Endothelial cell (in vitro differentiated cells): ENCODE measurements at places on chromosomes 4 and X. TPM values are rescaled to one million over a fixed set of nuclear protein-coding genes. Genes with fewer than 3 reads are reported as not detected.

GRCh38 chr4:28639747-28640146 lies 1779.1 kb downstream of the STIM2 start:
- DNase-seq: no peak
- no peaks in the 10 kb centered on the region for H3K4me1 ChIP-seq
- H3K27ac ChIP-seq: no peak overlapping the region
- H3K4me3 ChIP-seq: no peak overlapping the region
- H3K36me3 ChIP-seq: no peaks in the 10 kb centered on the region

- no peak overlapping the region for H3K4me3 ChIP-seq
- no peak overlapping the region for H3K27ac ChIP-seq
- DNase-seq: peak; percentile 57
- H3K4me1 ChIP-seq: no peaks in the 10 kb centered on the region
- no peaks in the 10 kb centered on the region for H3K36me3 ChIP-seq
Measured at GRCh38 chrX:23317799-23318724, 16.6 kb upstream of the PTCHD1 start.

DNA sequence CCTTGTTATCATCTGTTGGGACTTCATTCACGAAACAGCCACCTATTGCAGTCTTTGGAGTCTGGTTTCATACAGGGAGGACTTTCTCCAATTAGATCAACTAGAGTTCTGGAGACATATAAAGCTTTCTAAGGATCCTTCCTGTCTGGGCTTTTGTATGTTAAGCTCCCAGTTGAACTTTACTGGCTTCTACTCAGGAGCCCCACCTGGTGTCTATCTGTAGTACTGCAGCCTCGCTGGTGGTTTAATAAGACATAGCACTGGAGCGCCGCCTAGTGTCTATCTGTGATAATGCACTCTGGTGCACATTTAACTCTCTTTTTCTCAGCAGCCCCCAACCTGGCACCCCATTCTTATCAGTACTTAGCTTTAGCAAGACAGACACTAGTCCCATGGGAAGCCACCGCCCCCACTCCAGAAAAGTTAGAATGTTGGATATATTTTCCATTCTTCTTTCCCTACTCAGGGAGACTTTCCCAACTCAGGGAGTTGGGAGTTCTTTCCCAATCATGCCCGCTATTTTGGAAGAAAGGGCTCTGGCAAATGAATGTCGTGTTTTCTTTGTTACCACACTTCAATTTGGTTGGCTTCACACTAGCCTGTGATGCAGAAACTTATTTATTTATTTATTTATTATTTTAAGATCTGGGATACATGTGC lies 36.9 kb upstream of the SYTL4 start:
- peak; percentile 79 for DNase-seq
- H3K27ac ChIP-seq: no peak overlapping the region
- no peaks in the 10 kb centered on the region for H3K4me1 ChIP-seq
- H3K4me3 ChIP-seq: no peak overlapping the region
- H3K27me3 ChIP-seq: peaks cover 1% of the 10 kb centered on the region

DNA sequence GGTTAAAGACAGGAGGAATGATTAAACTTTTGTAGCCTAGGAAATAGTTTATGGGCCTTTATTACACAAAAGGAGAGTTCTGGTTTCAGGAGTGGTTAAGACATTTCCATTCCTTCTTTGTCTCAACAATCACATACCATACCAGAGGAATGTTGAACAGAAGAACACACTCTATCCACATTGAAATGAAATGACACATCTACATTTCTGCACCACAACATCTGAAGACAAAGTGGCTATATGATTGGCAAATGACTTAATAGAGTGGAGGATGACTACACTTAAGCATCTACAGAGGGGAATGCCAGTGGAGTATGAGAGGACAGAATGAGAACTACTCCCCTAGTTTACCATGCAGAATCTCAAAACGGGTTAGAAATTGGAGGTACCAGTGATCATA lies 8.0 kb downstream of the CYP2U1 start:
- no peak for DNase-seq
- no peak overlapping the region for H3K4me3 ChIP-seq
- no peak overlapping the region for H3K27ac ChIP-seq
- no peaks in the 10 kb centered on the region for H3K36me3 ChIP-seq
- no peaks in the 10 kb centered on the region for H3K4me1 ChIP-seq

- no peak overlapping the region for H3K4me3 ChIP-seq
- H3K4me1 ChIP-seq: no peaks in the 10 kb centered on the region
- H3K36me3 ChIP-seq: no peaks in the 10 kb centered on the region
- peaks cover 2% of the 10 kb centered on the region for H3K27me3 ChIP-seq
Measured at GRCh38 chr4:19941434-19941833, 310.3 kb upstream of the SLIT2 start.

- peaks cover 14% of the 10 kb centered on the region for H3K4me1 ChIP-seq
- no peak for DNase-seq
- peak overlapping the region; percentile 50 for H3K27ac ChIP-seq
- no peaks in the 10 kb centered on the region for H3K27me3 ChIP-seq
- peaks cover 3% of the 10 kb centered on the region for H3K36me3 ChIP-seq
Measured at GRCh38 chrX:56812515-56813105, 83.6 kb downstream of the NBDY start.

CT45A5 gene
- total RNA-seq: not detected

DNA sequence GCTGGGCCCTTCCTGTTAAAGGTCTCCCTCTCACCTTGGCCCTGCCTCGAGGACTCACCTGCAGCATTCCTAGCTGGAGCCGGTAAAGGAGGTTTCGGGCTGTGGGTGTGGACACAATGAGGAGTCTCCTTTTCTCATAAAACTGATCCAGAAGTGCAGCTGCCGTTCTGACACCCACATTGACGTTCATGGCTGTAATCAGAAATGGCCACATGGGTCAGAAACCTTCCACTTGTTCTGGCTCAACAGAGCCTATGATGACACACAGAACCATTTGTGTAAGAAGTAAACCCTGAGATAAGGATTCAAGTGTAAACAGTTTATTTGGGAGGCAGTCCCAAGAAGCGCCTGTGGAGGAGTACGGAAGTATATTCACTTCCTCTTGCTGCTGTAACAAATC lies 63.8 kb downstream of the SRPX start:
- no peak for DNase-seq
- no peaks in the 10 kb centered on the region for H3K36me3 ChIP-seq
- H3K4me3 ChIP-seq: no peak overlapping the region
- H3K27ac ChIP-seq: no peak overlapping the region
- H3K4me1 ChIP-seq: peaks cover under 1% of the 10 kb centered on the region

DNA sequence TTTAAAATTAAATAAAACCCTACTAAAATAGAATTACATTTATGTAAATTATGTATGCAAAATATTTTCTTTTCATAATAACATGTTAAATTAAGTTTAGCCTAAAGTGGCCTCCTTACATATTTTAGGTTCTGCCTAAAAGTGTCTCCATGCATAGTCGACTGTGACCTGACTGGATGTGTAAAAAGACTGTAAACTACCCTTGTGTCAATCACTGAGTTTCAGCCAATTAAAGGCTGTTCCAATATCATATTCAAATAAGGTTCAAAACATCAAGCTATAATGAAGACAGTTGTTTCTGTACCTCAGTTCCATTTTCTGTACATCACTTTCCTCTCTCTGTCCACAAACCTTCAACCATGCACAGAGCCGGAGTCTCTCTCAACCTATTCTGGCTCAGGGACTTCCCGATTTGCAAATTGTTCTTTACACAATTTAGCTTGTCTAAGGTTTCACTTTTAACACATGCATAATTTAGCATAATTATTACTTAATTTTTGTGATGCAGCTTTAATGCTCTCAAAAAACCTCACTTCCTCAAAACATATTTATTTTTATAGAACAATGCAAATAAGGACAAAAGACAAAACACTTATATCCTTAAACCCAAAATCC lies 60.1 kb downstream of the SH3RF1 start:
- H3K4me3 ChIP-seq: no peak overlapping the region
- no peak overlapping the region for H3K27ac ChIP-seq
- H3K36me3 ChIP-seq: peaks cover 21% of the 10 kb centered on the region

DNA sequence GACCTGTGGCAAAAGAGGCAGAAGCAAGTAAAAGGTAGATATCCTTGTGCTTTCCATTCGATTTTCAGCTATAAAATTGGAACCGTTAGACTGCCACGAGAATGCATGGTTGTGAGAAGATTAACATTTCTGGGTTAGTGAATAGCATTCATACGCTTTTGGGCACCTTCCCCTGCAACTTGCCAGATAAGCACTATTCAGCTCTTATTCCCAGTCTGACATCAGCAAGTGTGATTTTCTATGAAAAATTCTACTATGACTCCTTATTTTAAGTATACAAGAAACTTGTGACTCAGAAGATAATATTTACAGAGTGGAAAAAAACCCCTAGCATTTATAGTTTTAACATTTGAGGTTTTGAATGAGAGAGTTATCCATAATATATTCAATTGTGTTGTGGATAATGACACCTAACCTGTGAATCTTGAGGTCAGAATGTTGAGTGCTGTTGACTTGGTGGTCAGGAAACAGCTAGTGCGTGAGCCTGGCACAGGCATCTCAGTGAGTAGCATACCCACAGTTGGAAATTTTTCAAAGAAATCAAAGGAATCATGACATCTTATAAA lies 3.9 kb downstream of the FGB start:
- H3K4me1 ChIP-seq: peaks cover 10% of the 10 kb centered on the region
- DNase-seq: no peak
- no peaks in the 10 kb centered on the region for H3K36me3 ChIP-seq
- H3K27ac ChIP-seq: peak overlapping the region; percentile 17
- no peak overlapping the region for H3K4me3 ChIP-seq
- H3K27me3 ChIP-seq: no peaks in the 10 kb centered on the region

- H3K36me3 ChIP-seq: peaks cover 9% of the 10 kb centered on the region
- no peak overlapping the region for H3K27ac ChIP-seq
- H3K4me1 ChIP-seq: peaks cover 23% of the 10 kb centered on the region
- H3K4me3 ChIP-seq: peak overlapping the region; percentile 89
- peak; percentile 44 for DNase-seq
Measured at GRCh38 chr4:5887361-5888221, 5.3 kb downstream of the CRMP1 start.

WDR17 gene
- total RNA-seq: 0.64 TPM

GRCh38 chr4:161629694-161630441 lies 533.9 kb downstream of the FSTL5 start:
- no peaks in the 10 kb centered on the region for H3K36me3 ChIP-seq
- H3K4me3 ChIP-seq: no peak overlapping the region
- DNase-seq: no peak
- H3K4me1 ChIP-seq: no peaks in the 10 kb centered on the region
- no peak overlapping the region for H3K27ac ChIP-seq

GRCh38 chr4:5922556-5922955 lies 29.7 kb upstream of the CRMP1 start:
- H3K4me1 ChIP-seq: peaks cover 3% of the 10 kb centered on the region
- no peak for DNase-seq
- H3K36me3 ChIP-seq: no peaks in the 10 kb centered on the region
- peaks cover 17% of the 10 kb centered on the region for H3K27me3 ChIP-seq

CXCL8 gene
- total RNA-seq: not detected

- H3K36me3 ChIP-seq: no peaks in the 10 kb centered on the region
- no peak for DNase-seq
- no peak overlapping the region for H3K27ac ChIP-seq
- no peak overlapping the region for H3K4me3 ChIP-seq
- H3K27me3 ChIP-seq: no peaks in the 10 kb centered on the region
Measured at GRCh38 chr4:171582961-171583581, 230.1 kb upstream of the GALNTL6 start.

DAPP1 gene
- total RNA-seq: not detected

DNA sequence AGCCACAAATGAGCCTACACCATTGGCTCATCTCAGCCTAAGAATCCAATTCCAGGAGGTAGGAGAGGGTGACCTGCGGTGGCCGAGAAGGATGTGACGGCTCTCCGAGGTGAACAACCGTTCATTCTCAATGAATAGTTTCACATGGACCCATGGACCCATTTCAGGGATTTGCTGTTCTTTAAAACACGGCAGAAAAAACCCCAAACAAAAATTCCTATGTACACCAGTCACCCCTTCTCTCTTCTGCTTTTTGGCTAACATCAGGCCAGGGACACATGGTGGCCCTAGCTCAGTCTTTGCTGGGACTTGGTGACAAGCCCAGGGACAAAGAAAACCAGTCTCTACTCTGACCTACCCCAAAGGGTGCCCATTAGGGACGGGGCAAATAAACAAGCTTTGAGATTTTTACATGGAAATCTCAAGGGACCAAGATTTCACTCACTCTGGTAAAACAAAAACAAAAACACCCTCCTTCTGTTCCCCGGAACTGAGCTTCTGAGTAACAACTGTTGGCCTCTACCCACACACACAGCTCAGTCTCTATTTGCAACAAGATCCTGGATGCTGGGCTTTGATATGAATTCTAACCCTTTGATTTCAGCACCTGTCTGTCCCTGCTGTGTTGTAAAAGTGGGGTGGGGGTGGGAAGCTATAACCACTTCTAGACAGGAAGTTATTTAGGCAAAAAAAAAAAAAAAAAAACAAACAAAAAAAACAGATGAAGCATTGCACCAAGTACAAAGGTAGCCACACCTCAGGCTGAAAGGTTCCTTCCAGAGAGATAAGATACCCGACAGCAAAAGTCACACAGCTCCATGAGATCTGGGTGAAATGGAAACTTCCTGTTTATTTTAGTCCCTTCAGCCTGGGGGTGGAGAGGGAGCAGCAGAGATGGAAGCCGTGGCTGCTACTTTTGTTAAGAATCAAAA lies 49.0 kb downstream of the DDX3X start:
- DNase-seq: no peak
- H3K27me3 ChIP-seq: peaks cover 5% of the 10 kb centered on the region
- H3K4me3 ChIP-seq: no peak overlapping the region
